Activated CD4-positive, CD25-positive, alpha-beta regulatory T cell (primary cell): ENCODE measurements at places on chromosomes 7 and 10.

- DNase-seq, result no peak
These were observed 244.3 kb downstream of the PHF14 start for GRCh38 chr7:11217848-11218565.

DNA sequence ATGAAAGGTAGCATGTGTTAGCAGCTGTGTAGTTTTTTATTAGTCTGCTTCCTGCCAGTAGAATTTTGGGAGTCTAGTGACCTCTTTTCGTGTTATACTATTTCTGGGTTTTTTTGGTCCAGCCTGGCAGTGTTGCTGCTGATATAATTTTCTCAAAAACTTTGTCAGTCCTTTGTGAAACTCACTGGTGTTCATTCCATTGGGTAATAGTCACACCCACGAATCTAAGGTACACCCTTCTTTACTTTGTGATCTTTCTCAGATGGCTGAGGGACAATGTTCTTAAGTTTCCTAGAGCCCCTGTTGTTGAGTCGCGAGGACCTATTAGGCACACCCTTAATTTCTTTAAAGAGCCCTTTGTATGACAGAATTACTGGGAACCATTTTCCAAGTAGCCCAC is 52.3 kb downstream of the TPST1 start:
- no peak for DNase-seq

GRCh38 chr7:143906895-143907294 is 4.9 kb upstream of the TCAF1 start:
- no peak for DNase-seq

- no peak for DNase-seq
These were observed 19.4 kb upstream of the UTF1 start for GRCh38 chr10:133210398-133211140.

DNA sequence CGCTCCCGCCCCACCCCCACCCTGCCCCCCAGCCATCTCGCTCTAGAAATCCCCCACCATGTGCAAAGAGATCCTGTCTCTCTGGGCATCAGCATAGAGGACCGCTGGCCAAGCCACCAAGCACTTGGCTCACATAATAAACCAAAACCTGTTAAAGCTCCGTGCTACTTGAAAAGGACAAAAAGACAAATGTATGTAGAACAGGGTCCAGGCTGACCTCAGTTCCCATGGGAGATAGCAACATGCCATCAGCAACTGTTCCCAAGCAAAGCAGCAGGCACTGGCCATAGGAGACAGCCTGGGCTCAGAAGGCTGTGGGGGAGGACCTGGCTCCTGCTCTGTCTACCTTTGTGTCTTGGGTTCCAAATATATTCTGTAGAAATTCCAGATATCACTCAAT is 38.4 kb upstream of the GDF10 start:
- DNase-seq, result no peak

GRCh38 chr10:79947083-79947415 is 1.9 kb downstream of the SFTPD start:
- DNase-seq, result no peak

DNA sequence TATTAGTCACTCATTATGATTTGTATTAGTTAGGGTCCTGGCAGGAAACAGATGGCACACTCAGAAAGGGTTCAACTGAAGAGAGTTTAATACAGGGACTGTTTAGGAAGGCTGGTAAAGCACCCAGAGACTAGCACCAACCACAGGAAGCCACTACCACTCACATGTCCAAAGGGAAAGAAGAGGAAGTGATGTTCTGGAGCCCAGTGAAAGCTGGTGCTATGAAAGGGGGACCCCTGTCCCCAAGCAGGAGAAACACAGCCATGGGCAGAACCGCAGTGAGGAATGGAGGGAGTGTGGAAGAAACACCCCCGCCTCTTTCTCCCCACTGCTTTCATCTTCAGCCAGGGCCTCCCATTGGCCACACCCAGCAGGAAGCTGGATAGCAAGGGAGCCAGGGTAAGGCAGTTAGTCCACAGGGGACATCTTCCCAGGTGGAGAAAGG is 3.2 kb upstream of the VSIR start:
- DNase-seq, result no peak

DNA sequence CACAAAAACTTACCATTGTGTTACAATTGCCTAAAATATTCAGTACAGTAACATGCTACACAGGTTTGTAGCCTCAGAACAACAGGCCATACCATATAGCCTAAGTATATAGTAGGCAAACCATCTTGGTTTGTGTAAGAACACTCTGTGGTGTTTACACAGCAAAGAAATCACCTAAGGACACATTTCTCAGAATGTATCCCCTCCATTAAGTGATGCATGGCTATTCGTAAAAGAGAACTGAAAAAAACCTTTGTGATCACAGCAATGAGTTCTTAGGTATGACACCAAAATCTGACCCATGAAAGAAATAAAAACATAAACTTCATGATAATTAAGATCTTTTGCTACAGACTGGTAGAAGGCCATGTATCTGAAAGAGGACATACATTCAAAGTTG is 121.5 kb downstream of the JMJD1C start:
- no peak for DNase-seq

DNA sequence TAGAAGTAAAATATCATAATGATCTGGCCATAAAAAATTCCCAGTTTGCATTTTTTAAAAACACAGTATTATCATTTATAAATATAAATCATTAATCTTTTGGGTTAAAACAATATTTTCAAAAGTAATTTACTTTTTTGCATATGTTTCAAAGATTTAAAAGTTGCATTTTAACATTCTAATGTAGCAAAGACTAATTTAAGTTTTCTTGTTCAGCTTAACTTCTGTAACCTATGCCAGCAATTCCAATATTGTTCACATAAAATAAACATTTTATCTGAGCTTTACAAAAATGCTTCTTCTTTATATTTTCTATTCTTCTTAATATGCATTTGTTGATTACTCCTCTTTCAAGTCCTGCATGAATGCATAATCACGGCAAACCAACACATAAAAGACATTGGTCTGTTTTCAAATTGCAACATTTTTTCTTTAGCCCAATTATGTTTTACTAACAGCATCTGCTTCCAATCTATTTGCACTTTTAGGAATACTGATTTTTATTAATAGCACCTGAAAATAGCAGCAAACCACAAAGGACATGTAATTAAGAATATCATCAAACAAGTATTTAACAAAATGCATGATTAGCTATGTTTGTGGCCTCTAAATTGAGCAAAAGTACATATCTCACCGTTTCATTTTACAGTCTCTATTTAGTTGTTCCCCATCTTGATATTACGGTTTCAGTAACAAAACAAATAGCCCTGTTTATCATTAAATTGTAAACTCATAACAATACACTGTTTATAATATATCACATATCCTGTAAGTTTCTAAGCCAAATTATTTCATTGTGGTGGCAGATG is 286.9 kb upstream of the NFE2L3 start:
- no peak for DNase-seq

GRCh38 chr7:151392426-151392825 is 17.4 kb downstream of the WDR86 start:
- no peak for DNase-seq

DNA sequence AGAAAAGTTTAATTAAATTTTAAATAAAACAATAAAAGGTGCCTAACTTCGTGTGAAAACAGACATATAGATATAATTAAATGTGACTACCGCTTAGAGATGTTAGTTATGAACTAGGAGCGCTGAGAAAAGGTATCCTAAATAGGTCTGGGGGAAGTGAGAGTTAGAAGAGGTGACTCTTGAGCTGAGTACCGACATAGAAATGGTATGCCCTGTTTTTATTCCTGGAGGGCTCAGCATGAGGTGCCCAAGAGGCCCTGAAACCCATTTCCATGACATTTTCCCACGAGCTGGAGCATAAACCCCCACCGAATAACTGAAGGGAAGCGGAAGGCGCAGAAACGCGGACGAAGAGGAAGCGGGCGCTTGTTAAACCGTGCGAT is 433 bp upstream of the STARD3NL start:
- DNase-seq, result no peak

DNA sequence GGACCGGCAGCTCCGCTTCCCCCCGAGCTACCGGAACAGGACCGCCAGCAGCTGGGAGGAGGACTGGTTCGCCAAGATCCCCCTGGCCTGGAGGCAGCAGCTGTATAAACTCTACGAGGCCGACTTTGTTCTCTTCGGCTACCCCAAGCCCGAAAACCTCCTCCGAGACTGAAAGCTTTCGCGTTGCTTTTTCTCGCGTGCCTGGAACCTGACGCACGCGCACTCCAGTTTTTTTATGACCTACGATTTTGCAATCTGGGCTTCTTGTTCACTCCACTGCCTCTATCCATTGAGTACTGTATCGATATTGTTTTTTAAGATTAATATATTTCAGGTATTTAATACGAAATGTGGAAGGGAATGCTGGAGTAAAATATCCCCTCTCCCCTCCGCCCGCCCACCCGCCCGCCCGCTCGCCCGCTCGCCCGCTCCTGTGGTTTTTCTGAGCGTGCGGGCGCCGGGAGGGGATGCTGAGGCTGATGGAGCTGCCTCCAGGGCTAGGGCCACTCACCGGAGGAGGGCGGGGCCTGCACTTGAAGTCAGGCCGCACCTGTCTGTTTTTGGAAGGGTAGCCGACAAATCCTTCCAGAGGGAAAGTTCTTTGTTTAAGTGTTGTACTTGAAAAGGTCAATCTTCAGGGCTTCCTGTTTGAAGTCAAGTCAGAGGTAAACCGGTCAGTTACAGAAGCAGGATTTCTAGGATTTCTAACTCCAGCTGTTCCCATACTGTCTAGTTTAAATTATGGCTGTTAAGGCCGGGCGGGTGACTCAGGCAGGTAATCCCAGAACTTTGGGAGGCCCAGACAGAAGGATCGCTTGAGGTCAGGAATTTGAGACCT is 30.5 kb downstream of the CHST12 start:
- DNase-seq, result no peak

DNA sequence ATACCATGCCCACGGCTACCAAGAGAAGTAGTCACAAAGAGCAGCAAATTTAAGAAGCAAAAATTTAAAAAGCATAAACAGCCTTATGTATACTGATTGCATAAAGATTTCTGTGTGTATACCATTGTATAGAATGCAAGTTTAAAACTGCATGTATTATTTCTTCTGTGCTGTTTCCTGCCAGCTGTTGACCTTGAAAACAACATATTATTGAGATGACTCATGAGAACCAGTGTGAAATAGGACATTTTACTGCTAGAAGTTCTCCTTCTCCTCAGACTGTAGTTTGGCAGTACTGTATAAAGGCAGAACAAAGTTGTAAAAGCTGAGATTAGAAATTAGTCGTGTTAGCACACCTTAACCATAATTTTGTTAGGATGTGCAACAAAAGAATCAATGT is 42.3 kb upstream of the SGCE start:
- no peak for DNase-seq

DNA sequence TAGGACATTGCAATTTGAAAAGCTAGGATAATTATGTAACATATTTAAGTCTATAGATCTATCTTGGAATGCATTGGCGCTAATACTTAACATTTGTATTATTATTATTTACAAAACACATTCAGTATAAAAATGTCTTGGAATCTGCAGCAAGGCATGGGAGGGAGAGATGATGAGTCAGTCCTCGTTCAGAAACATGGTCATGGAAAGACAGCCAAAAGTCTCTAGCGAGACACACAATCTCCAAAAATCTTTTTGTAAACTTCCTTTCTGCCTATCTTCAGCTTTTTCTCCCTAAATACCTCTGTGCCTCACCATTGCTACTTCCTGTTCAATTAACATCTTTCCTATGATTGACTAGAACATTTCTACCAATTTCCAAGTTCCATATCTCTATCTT is 188.4 kb upstream of the CACNA2D1 start:
- DNase-seq, result no peak

DNA sequence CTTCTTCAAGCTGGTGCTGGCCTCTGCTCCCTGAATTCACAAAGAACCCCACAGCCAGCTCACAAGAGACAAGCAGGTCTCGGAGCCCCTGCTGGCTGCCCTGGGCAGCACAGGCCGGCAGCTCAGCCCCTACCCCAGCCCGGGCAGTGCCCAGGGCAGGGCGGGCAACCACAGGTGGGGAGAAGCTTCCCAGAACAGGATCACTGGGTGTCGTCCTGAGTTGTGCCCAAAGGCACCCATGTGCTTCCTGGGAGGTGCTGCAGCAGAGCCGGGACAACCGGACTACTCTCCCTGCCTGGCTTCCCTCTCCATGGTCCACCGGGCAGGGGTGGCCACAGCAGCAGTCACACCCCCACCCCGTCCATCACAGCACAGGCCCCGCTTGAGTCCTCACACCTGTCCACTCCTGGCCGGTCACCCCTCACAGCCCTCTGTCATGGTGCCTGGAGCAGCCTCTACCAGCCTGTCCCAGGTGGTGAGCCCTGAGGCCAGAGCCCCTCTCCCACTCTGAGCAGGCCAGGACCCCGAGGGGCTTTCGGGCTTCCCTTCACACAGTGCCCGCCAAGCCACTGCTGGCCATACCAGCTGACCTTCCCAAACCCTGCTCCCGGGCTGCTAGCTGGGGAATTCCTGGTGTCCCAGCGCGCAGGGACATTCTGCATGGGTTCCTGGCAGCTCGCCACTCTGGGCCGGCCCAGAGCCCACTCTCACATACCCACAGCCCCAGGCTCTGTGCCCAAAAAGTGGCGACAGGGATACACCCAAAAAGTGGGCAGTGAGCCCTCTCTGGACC is 3.1 kb downstream of the RASGEF1A start:
- DNase-seq, result no peak

GRCh38 chr10:31390804-31391203 is 71.8 kb downstream of the ZEB1 start:
- DNase-seq, result no peak

DNA sequence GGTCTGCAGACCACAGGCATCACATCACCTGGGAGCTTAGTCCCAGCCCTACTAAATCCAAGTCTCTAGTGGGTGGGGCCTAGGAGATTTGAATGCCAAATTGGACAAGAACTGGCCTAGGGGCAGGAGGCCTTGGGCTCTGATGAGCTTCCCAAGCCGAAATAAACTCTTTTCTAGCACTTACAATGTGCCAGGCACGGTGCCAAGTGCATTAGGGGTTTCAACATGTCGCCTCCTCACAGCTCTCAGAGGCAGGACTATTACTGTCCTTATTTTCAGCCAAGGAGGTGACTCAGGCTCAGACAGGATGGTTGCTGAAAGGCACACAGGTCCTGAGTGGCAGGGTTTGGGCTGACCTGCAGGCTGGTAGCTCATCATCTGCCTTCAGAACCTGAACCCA is 9.2 kb upstream of the CPA1 start:
- DNase-seq, result no peak

GRCh38 chr10:5470062-5470751 is 29.2 kb downstream of the CALML5 start:
- no peak for DNase-seq

- no peak for DNase-seq
These were observed 41.6 kb downstream of the HBP1 start for GRCh38 chr7:107210400-107210799.

DNA sequence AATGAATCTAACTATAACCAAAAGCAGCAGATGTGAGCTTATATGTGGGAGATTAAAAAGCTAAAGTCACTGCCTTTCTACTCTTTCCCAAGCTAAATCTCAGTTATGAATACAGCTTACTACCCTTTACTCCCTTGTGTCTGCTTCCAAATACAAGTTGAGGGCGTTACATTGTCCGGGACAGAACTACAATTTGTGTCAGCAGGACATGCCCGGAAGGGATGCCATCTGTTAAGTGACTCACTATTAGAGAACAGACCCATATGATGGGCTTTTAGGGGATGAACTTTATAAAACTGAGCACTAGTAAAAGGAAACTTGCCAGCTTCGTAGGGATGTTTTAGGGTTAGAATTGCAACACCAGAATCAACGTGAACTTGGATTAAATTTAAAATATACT is 299.7 kb upstream of the CSTF2T start:
- no peak for DNase-seq

- DNase-seq, result no peak
These were observed 85.9 kb downstream of the FRMD4A start for GRCh38 chr10:14244801-14245211.

GRCh38 chr10:78960316-78960800 is 108.4 kb upstream of the ZMIZ1 start:
- DNase-seq, result no peak

- no peak for DNase-seq
These were observed 167.5 kb downstream of the ITGB1 start for GRCh38 chr10:32790483-32790882.
